ENCODE measurements at places on chromosomes 7 and 10. TPM values are rescaled to one million over a fixed set of nuclear protein-coding genes. Genes with fewer than 3 reads are reported as not detected.

The ATP6V1F gene
- total RNA-seq = 125 TPM

DNA sequence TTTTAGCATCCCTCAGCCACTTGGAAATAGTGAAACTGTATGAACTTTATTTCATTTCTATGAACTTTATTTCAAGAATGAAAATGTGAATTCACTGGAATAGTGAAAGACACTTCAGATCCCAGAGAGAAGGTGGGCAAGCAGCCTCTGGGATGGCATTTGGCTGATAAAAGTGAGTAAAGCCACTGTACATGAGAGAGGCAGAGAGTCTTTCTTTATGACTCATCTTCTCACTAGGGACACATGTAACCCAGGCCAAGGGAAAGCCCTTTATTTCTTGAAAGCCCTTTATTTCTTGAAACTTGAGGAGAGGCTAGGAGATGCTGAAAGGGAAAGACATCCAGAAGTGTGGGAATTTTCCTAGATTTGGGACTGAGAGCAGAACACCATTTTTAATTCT, 148.9 kb upstream of the SMIM30 start:
- H3K4me1 ChIP-seq = no peaks in the 10 kb centered on the region
- H3K27ac ChIP-seq = no peak overlapping the region
- no peak overlapping the region for H3K4me3 ChIP-seq
- H3K27me3 ChIP-seq = peaks cover 8% of the 10 kb centered on the region
- no peak for DNase-seq

- no peaks in the 10 kb centered on the region for H3K27me3 ChIP-seq
- no peaks in the 10 kb centered on the region for H3K36me3 ChIP-seq
- H3K27ac ChIP-seq = no peak overlapping the region
- no peak overlapping the region for H3K4me3 ChIP-seq
- no peak for DNase-seq
- H3K4me1 ChIP-seq = no peaks in the 10 kb centered on the region
Measured at GRCh38 chr7:80882213-80882801, 36.5 kb downstream of the SEMA3C start.

The WIPF3 gene
- total RNA-seq = not detected

The NACAD gene
- total RNA-seq = 0.50 TPM

- H3K36me3 ChIP-seq = no peaks in the 10 kb centered on the region
- H3K27ac ChIP-seq = no peak overlapping the region
- H3K27me3 ChIP-seq = no peaks in the 10 kb centered on the region
- H3K4me1 ChIP-seq = no peaks in the 10 kb centered on the region
- no peak overlapping the region for H3K4me3 ChIP-seq
- no peak for DNase-seq
Measured at GRCh38 chr7:30708983-30709382, 26.7 kb upstream of the CRHR2 start.

DNA sequence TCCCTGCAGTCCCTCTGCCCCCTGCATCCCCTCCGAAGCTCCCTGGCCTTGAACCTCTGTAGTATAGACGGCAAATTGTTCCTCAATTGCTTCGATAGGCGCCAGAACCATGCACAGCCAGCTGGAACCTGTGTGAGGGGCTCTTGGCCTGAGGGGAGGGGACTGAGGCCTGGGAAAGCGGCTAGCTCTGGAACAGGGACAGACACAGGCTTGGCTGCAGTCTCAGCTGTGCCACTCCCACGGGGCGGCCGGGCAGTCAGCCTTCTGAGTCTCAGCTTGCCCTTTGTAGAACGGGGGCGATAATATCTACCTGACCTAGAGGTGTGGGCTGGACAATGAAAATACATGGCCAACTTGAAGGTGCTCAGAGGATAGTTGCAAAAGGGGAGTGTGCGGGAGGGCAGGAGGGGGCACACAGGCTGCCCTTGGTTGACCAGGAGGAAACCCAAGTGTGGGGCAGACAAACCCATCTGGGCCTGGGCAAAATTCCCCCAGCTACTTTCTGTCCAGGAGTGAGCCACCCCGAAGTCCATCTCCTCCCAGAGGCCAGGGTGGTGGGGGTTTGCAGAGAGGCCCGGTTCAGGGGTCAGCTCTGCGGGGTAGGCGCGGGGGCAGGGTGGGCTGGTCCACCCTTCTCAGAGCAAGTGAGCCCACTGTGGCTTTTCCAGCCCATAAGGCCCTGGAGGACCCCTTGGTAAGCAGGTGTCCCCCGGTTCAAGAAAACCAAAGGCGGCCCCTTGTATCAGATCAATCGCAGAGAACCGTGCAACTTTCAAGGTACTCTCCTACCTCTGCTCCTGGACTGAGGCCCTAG, 4.6 kb downstream of the CRYGN start:
- no peaks in the 10 kb centered on the region for H3K27me3 ChIP-seq
- no peaks in the 10 kb centered on the region for H3K36me3 ChIP-seq
- no peak overlapping the region for H3K27ac ChIP-seq
- peaks cover 28% of the 10 kb centered on the region for H3K4me1 ChIP-seq
- DNase-seq = no peak

The SFRP4 gene
- total RNA-seq = not detected

- no peaks in the 10 kb centered on the region for H3K27me3 ChIP-seq
- H3K4me3 ChIP-seq = no peak overlapping the region
- H3K4me1 ChIP-seq = peaks cover 7% of the 10 kb centered on the region
- H3K27ac ChIP-seq = peak overlapping the region; percentile 65
- no peaks in the 10 kb centered on the region for H3K36me3 ChIP-seq
- no peak for DNase-seq
Measured at GRCh38 chr10:127880557-127880956, 12.2 kb downstream of the CLRN3 start.

The HOXA6 gene
- total RNA-seq = not detected

DNA sequence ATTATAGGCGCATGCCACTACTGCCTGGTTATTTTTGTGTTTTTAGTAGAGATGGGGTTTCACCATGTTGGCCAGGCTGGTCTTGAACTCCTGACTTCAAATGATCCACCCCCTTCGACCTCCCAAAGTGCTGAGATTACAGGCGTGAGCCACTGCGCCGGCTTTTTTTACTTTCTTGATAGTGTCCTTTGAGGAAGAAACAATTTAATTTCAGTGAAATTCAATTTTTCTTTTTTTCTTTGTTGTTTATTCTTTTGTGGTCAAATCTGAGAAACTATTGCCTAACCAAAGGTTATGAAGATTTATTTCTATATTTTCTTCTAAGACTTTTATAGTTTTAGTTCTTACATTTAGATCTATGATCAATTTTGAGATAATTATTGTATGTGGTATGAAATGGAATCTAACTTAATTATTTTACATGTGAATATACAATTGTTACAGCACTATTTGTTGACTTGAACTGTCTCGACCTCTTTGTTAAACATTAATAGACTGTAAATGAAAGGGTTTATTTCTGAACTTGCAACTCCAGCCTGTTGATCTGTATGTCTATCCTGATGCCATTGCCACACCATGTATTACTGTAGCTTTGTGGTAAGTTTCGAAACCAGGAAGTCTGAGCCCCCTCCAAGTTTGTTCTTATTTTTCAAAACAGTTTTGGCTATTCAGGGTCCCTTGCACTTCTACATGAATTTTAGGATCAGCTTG, 19.8 kb upstream of the RASSF4 start:
- H3K4me1 ChIP-seq = peaks cover 7% of the 10 kb centered on the region
- no peak for DNase-seq
- H3K27ac ChIP-seq = no peak overlapping the region
- no peaks in the 10 kb centered on the region for H3K36me3 ChIP-seq
- peaks cover 34% of the 10 kb centered on the region for H3K27me3 ChIP-seq

- H3K4me3 ChIP-seq = peak overlapping the region; percentile 38
- H3K27ac ChIP-seq = no peak overlapping the region
- peaks cover 4% of the 10 kb centered on the region for H3K36me3 ChIP-seq
- H3K27me3 ChIP-seq = peaks cover 8% of the 10 kb centered on the region
- no peak for DNase-seq
- H3K4me1 ChIP-seq = peaks cover 14% of the 10 kb centered on the region
Measured at GRCh38 chr7:128868624-128869137, 6.0 kb downstream of the ATP6V1F start.

DNA sequence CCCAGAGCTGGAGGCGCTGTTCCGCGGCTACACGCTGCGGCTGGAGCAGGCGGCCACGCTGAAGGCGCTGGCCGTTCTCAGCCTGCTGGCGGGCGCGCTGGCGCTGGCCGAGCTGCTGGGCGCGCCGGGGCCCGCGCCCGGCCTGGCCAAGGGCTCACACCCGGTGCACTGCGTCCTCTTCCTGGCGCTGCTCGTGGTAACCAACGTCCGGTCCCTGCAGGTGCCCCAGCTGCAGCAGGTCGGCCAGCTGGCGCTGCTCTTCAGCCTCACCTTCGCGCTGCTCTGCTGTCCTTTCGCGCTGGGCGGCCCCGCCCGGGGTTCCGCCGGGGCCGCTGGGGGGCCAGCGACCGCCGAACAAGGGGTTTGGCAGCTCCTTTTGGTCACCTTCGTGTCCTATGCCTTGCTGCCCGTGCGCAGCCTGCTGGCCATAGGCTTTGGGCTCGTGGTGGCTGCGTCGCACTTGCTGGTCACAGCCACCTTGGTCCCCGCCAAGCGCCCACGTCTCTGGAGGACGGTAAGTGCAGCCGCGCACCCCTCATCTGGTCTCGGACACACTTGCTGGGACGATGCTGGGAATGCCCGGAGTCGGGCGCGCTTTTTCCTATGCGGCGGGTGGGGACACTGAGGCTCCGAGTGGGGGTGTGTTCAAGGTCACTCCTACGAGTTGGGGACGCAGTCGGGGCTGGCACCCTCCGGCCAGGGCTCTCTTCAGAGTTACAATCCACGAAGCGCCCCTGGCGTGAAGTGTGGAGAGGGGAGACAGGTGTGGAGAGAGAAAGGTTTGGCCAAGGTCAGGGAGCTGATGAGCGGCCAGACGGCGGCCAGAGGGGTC, 717 bp downstream of the ADCY1 start:
- H3K36me3 ChIP-seq = no peaks in the 10 kb centered on the region
- H3K27ac ChIP-seq = no peak overlapping the region
- peak; percentile 24 for DNase-seq
- H3K4me3 ChIP-seq = peak overlapping the region; percentile 22
- H3K4me1 ChIP-seq = no peaks in the 10 kb centered on the region
- H3K27me3 ChIP-seq = peaks cover 59% of the 10 kb centered on the region

The PRSS1 gene
- total RNA-seq = not detected

DNA sequence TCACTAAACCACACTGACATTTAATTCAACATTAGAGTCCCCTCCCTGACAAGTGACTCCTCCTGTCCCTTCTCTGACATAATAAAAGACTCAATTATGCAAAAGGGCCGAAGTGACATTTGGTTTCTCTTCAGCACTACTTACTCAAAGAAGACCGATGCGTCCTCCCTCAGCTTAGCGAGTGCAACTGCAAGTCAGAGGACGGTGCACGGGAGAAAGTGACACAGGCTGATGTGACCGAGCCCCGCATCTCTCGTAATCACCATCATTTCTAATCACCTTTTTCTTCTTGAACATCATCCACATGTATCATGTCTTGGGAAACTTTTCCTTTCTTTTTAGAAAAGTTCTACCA, 155.7 kb downstream of the TCERG1L start:
- H3K4me1 ChIP-seq = no peaks in the 10 kb centered on the region
- no peak overlapping the region for H3K27ac ChIP-seq
- no peak overlapping the region for H3K4me3 ChIP-seq
- no peaks in the 10 kb centered on the region for H3K36me3 ChIP-seq
- no peaks in the 10 kb centered on the region for H3K27me3 ChIP-seq
- DNase-seq = no peak

- no peaks in the 10 kb centered on the region for H3K36me3 ChIP-seq
- H3K4me3 ChIP-seq = no peak overlapping the region
- no peak for DNase-seq
- no peaks in the 10 kb centered on the region for H3K27me3 ChIP-seq
Measured at GRCh38 chr10:34906067-34906965, 91.2 kb upstream of the PARD3 start.

DNA sequence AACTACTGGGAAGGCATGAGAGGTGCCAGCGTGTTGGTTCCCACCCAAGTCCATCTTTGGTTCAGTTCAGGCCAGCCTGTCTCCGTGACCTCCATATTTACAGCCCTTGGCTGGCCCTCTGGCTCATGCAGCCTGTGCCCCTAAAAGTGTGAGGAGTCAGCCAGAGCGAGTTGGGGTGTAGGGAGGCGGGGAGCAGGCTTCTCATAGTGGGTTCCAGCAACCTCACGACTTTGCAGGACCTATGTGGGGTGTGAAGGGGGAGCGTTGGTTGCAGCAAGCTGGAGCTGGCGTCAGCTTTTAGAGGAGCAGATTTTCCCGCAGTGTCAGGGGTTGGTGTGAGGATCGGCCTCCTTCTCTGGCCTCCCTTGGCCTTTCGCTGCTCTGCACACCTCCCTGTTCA, 9.8 kb downstream of the TSPAN14 start:
- no peak for DNase-seq
- peaks cover 93% of the 10 kb centered on the region for H3K4me1 ChIP-seq
- H3K27ac ChIP-seq = peak overlapping the region; percentile 92
- peaks cover 13% of the 10 kb centered on the region for H3K36me3 ChIP-seq
- H3K27me3 ChIP-seq = no peaks in the 10 kb centered on the region

GRCh38 chr10:112750427-112751167, 199.4 kb upstream of the TCF7L2 start:
- no peaks in the 10 kb centered on the region for H3K27me3 ChIP-seq
- H3K4me1 ChIP-seq = no peaks in the 10 kb centered on the region

GRCh38 chr7:30470163-30470770, 8.3 kb downstream of the NOD1 start:
- peaks cover 68% of the 10 kb centered on the region for H3K4me1 ChIP-seq
- no peak overlapping the region for H3K4me3 ChIP-seq
- no peak overlapping the region for H3K27ac ChIP-seq
- peaks cover 18% of the 10 kb centered on the region for H3K36me3 ChIP-seq

- no peak for DNase-seq
- no peak overlapping the region for H3K27ac ChIP-seq
- no peaks in the 10 kb centered on the region for H3K36me3 ChIP-seq
- H3K4me3 ChIP-seq = no peak overlapping the region
- no peaks in the 10 kb centered on the region for H3K4me1 ChIP-seq
Measured at GRCh38 chr10:5588603-5589002, 63.8 kb downstream of the CALML3 start.

The H2BK1 gene
- total RNA-seq = not detected

- H3K4me1 ChIP-seq = no peaks in the 10 kb centered on the region
- no peaks in the 10 kb centered on the region for H3K27me3 ChIP-seq
- DNase-seq = no peak
- H3K4me3 ChIP-seq = no peak overlapping the region
- no peak overlapping the region for H3K27ac ChIP-seq
Measured at GRCh38 chr10:97058521-97058920, 127.2 kb downstream of the SLIT1 start.

GRCh38 chr10:103184615-103185014, 8.5 kb downstream of the NT5C2 start:
- peaks cover 20% of the 10 kb centered on the region for H3K36me3 ChIP-seq
- DNase-seq = no peak
- no peak overlapping the region for H3K4me3 ChIP-seq
- peaks cover 52% of the 10 kb centered on the region for H3K4me1 ChIP-seq
- no peak overlapping the region for H3K27ac ChIP-seq

The MLXIPL gene
- total RNA-seq = not detected

DNA sequence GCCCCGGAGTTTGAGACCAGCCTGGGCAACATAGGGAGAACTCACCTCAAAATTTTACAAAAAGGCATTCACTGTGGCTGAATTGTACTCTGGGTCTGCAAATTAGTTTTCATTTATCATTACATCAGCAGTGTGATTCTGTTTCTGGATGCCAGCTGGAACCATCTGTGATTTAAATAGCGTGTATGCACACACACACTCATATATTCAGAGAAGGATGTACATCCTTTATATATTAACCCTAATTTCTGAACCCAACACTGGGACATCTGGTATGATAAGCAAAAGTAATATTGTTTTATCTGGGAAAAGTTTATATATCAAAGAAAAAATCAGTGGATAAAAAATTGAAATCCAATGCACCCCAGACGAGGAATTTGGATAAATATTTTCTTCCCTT, 33.8 kb upstream of the LYZL1 start:
- no peaks in the 10 kb centered on the region for H3K4me1 ChIP-seq
- H3K4me3 ChIP-seq = no peak overlapping the region
- H3K27ac ChIP-seq = no peak overlapping the region
- H3K36me3 ChIP-seq = no peaks in the 10 kb centered on the region

The LHPP gene
- 7.8 TPM for total RNA-seq

All from activated naive CD8-positive, alpha-beta T cell treated with anti-CD3 and anti-CD28 coated beads for 36 hours (primary cell).